B cell (primary cell): ENCODE measurements at places on chromosomes 12 and 14. TPM values are rescaled to one million over a fixed set of nuclear protein-coding genes. Genes with fewer than 3 reads are reported as not detected.

TEX52 gene
- total RNA-seq, result not detected in 2 replicates

PIANP gene
- 0.51 and 0.54 TPM in 2 replicates for total RNA-seq

CLEC1A gene
- not detected in 2 replicates for total RNA-seq

DNA sequence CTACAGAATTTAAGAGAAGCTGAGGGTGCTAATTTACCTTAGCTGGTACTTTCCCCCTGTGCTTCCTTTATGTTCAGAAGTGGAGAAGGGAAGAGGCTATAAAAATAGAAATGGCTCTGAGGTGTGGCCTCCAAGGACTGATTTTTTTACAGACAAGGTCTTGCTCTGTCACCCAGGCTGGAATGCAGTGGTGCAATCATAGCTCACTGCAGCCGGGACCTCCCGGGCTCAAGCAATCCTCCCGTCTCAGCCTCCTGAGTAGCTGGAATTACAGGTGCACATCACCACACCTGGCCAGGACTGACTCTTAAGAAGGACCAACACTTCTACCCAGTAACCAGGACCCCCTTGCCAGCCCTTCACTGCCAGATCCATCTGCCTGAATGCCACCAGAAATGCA lies 23.9 kb upstream of the NAP1L1 start:
- no peak for DNase-seq

- no peak for DNase-seq
Measured at GRCh38 chr14:69050240-69051184, 71.4 kb upstream of the ACTN1 start.

DNA sequence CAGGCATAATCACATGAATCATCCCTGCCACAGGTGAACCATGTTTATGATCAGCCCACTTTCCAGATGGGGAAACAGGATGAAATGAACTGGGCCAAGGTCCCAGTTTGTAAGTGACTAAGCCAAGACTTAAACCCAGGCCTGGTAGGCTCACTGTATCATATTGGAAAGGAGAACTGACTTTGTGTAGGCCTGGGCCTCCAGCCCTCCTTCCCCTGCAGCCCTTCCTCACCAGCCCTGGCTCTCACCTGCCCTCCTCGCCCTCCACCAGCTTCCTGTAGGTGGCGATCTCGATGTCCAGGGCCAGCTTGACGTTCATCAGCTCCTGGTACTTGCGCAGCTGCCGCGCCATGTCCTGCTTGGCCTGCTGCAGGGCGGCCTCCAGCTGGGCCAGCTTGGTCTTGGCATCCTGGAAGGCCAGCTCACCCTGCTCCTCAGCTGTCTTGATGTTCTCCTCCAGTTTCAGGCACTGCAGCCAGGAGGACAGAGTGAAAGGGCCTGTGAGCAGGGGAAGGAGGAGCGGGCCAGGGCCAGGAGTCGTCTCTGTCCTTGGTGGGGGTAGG lies 19.8 kb downstream of the KRT80 start:
- no peak for DNase-seq

DNA sequence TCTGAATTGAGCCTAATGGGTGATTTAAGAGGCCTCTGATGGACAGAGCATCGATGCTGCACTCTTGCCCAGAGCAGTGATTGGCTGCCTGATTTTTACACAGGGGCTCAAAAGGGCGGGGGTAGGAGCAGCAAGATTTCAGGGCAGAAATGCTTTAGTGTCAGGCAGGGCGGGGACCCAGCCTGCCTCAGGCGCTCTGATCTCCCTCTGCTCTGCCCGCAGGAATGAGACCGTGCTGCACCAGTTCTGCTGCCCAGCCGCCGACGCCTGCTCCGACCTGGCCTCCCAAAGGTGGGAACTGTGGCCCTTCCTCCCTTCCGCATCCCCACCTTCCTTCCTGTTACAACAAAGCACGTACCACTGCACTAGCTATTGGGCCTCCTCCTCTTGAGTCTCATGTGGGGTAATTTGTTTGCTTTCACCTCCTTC lies 32.4 kb downstream of the IQSEC3 start:
- no peak for DNase-seq

- DNase-seq, result no peak
Measured at GRCh38 chr14:54814076-54814475, 88.5 kb downstream of the GCH1 start.

GRCh38 chr14:26427097-26427496 lies 170.7 kb downstream of the NOVA1 start:
- no peak for DNase-seq

DNA sequence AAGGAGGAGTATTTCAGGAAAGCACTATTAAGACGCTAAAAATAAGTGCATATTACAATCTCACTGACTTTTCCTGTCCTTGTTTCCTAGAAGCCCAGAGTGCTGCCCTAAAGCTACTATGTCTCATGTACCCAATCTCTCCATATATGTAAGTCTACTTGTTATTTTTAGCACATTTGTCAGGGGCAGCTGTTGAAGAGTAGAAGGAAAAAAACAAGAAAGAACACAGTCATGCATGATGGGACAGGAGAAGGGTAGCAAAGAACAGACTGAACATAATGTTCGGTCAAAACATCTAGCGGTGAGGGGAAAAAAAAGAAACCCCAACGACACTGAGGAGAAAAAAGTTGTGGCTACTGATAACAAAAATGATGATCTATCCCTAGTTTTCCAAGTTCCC lies 14.3 kb downstream of the YBX3 start:
- DNase-seq, result no peak

- DNase-seq, result no peak
Measured at GRCh38 chr12:15788233-15789219, 662 bp downstream of the EPS8 start.

DNA sequence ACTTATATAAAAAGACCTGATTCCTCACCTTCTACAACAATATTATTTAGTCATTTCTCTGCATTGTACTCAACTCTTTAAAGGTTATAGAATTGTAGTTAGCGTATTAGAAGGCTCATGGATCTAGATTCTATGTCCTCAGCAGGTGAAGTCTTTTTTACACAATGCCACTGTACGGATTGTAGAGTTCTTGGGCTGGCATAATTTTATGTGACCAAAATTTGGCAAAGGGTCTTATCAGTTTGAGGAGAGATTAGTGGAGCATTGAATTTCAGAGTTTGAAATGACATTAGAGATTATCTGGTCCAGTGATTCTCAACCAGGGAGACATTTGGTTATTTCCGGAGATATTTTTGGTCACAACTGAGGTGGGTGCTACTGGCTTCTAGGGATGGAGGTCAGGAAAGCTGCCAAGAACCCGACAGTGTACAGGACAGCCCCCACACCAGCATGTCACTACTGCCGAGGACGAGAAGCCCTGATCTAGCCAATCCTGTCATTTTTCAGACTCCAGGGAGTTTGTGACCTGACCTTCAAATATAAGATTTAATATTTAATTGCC lies 63.9 kb downstream of the BICD1 start:
- DNase-seq, result no peak

DNA sequence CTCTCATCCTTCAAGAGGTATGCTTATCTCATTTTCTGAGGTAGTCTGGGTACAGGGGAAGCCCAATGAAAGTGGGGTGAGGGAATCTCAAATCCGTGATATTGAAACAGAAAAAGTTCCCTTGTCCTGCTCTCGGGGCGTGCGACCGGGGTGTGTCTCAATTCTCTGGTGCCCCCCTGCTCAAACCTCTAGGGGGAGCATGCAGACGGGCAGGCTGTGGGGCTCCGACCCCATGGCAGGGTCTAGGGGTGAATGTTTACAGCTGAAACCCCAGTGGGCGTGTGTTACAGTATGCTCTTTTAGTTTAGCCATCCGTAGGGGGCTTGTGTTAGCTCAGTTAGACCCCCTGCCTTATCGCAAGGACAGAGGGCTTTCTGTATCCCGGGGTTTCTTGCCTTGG lies 68.7 kb downstream of the PTPRQ start:
- DNase-seq, result no peak
